Stimulated activated CD8-positive, alpha-beta memory T cell treated with anti-CD3 and anti-CD28 coated beads, Interleukin-15, amount 100 ng/mL, for 24 hours (primary cell): ENCODE measurements at places on chromosomes 2 and 18.

- no peak for DNase-seq
Observed at GRCh38 chr18:12072996-12073395, 20.6 kb upstream of the ANKRD62 start.

DNA sequence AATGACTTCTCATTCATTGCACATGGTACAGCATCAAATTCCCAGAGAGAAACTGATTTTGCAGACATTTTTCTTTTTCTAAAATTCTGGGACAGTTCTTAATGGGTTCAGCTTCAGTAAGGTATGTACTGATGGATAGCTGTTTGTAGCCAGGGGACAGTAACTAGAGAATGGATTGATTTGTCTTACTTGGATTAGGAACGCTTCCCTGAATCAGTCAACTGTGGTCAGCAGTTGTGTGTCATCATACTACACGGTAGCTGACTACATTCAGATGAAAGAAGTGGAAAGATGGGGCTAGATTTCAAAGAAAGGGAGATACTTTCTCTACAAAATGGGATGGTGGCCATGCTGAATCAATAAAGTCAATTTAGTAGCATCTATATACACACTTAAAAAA, 431.4 kb downstream of the GRB14 start:
- no peak for DNase-seq

GRCh38 chr2:40466935-40467572, 15.2 kb upstream of the SLC8A1 start:
- no peak for DNase-seq

- DNase-seq = no peak
Observed at GRCh38 chr2:99259465-99259864, 4.0 kb upstream of the LYG2 start.

- DNase-seq = no peak
Observed at GRCh38 chr18:79397247-79397829, 1.6 kb downstream of the NFATC1 start.

DNA sequence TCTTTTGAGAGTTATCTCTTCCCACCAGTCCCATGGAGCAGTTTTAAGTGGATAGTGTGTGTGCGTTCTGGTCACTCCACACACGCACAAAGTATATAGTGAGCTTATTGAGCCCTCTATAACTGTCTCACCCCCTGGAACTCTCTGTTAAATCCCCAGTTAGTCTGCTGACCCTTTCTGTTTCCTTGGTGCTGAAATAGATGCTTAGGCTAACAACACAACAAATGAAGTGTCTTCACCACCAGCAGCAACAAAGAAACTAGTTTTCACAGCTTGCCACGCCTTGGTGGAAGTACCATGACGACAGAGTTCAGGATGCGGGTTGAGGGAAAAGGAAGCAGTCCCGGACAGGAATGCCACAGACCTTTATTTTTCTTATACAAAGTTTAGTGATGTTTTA, 203.5 kb upstream of the TMEFF2 start:
- no peak for DNase-seq

GRCh38 chr18:36217348-36217747, 30.1 kb downstream of the MOCOS start:
- DNase-seq = no peak

- DNase-seq = no peak
Observed at GRCh38 chr2:10424051-10424450, 24.1 kb downstream of the ODC1 start.

DNA sequence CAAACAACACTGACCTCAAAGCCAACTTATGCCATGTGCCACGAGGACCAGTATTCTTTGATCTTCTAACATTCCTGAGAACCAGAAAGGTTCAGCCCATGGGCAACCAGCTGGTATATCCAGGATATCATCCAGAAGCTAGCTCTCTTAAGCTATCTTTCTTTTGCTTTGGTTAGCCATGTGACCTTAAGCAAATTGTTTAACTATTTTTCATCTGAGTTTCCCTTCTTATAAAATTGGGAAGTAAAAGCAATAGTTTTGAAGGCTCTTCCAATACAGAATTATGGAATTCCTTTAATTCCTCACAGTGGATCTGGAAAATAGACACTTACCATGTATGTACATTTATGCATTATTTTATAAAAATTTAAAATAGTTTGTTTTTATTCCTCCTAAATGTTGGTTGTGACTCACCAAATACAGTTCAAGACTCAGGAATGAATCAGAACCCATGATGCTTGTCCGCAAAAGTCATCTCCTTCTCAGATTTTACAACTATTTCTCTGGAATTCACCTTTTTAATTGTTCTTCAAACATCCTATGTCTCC, 435.7 kb downstream of the ZEB2 start:
- DNase-seq = no peak

- DNase-seq = no peak
Observed at GRCh38 chr2:190126798-190127197, 64.3 kb upstream of the MSTN start.

DNA sequence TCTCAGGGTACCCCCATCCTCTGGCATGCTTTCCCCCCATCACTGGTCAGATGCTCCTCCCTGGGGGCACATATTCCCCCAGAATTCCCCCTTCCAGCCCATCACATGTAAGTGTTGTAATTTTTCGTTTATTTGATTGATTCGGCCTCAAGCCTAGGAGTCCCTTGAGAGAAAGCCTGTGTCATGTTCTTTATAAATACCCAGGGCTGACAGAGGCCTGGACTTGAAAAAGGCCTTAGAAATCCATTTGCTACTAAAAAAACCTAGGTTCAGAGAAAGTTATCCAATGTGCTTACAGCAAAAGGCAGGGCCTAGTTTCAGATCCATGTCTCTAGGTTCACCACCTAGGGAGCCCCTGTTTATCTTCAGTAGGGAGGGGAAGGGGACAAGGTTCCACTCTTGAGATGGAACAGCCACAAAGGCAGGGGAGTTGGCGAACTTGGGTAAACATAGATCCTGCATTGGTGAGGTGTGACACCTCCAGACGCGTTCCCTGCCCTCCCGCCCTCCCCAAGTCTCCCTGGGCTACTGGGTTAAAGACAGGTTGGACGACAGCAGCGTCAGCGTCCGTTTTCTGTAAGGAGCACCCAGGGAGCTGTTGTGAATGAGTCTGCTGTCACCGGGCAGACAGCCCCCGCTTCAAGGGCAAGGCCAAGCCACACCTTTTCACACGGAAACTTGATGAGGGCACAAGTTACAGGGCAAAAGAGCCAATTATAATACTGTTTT, 147.8 kb downstream of the EN1 start:
- no peak for DNase-seq

GRCh38 chr2:48310581-48310980, 219.4 kb upstream of the STON1 start:
- no peak for DNase-seq

GRCh38 chr18:38006541-38006940, 440.9 kb upstream of the CELF4 start:
- DNase-seq = no peak

DNA sequence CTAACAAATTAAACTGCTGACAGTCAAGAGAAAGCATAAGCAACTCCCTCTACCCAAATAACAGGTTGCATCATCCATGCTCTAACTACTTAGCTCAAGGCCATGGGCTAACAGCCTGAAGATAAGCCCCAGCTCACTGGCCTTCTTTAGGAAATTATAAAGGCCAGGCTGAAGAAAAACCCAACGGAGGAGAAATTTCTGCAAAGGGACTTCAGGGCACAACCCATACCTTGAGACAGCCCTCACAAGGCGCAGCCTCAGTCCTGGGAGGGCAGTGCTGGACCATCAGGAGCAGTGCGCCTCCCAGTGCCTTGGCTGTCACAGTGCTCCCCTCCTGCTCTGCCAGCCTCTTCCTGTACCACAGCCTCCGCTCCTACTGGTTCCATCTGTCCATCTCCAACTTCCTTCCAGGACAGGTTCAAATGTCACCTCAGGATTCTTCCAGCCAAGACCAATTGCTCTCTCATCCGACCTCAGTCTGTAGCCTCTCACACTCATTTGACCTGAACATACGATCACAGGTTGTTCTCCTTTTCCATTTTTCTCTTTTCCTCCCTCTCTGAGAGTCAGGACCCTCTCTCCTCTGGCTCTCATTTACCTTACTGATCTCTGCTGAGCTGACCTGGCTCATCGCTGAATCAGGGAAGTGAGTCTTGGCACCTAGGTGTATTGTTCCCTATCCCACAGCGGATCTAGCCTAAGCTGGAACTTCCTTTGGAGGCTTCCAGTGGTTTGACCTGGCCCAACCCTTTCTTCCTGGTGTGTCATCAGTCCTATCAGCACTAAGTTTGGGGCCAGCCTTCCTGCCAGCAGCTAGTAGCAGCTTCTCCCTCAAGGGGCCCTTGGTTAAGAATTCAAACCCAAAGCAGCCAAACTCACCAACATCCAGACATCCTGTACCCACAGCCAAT, 1.9 kb downstream of the MCFD2 start:
- DNase-seq = no peak

- DNase-seq = no peak
Observed at GRCh38 chr2:227848586-227848985, 22.8 kb upstream of the DAW1 start.

GRCh38 chr18:30192216-30192615, 850.3 kb downstream of the DSC3 start:
- no peak for DNase-seq

DNA sequence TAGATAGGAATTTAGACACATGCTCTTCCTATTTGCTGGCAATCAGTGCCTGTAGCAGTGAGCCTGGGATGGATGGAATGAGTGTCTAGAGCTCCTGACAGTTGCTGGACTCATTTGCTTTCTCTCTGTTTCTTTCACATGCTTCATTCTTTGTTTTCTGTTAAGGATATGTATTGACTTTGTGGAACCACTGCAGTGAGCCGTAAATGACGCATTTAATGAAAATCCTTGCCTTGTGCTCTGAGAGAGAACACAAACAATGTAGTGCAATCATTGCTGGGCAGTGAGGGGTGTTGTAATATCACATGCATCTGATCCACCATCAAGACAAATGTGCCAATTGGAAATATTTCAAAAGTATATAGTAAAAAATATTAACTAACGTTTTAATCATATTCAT, 25.2 kb upstream of the CDH20 start:
- no peak for DNase-seq

GRCh38 chr2:207167099-207167923, 1.6 kb upstream of the KLF7 start:
- DNase-seq = no peak

DNA sequence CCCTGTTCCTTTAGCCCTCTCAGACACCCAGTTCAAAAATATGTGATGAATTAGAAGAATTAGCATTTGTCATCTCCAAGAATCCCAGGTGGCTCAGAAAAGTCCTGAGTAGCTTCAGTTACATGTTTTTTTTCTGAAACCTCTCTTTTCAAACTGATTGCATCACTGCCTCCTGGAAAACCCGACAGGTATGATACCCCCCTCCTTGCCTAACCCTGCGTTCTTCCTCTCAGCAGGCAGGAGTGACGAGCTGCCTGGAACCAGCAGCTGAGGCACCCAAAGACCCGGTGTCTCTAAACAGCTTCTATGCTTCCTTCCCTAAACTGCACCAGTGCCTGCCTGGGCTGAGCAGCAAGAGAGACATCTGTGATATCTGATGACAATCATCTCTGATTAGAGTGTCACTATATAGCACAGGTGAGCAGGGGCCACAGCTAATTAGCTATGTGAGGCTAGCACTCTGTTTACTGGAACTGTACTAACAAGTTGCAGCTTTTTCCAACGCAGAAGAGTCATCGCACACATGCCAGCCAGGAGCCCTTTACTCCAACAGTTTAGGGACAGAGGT, 376.4 kb upstream of the ATP5MC3 start:
- no peak for DNase-seq

DNA sequence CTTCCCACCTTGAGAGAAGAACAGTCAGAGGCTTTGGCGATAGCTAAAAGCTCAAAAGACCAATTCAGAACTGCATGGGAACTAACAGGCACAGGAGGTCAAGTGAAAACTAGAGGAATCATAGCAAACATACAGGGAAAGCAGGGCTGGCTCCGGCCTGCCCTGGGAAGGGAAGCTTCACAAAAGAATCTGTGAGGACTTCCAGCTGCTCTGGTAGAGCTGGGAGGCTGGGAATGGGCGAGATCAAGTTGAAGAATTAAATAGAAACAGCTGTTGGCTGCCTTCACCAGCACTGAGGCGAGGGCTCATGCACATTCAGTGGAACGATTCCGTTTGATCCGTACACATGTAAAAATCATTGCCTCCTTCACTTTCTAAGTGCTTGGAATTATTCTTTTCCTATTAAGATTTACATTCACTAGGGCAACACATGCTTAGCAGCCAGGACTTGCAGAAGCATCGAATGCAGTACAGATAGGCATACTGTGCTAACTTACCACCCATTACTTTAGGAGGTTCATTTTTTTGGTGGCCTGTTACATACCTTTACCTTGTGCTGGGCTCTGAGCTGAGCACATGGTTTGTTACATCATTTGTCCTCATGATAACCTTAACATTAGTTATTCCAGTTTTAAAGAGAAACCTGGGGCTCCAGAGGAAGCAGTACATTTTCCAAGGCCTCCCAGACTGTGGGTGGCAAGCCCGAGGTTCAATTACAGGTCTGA, 125.4 kb upstream of the RNF152 start:
- DNase-seq = no peak
